ENCODE measurements at places on chromosomes 12 and 14.

GRCh38 chr14:100142073-100143040 lies 17.1 kb downstream of the DEGS2 start:
- DNase-seq = no peak

GRCh38 chr12:57765003-57765697 lies 1.7 kb downstream of the CYP27B1 start:
- DNase-seq = no peak

DNA sequence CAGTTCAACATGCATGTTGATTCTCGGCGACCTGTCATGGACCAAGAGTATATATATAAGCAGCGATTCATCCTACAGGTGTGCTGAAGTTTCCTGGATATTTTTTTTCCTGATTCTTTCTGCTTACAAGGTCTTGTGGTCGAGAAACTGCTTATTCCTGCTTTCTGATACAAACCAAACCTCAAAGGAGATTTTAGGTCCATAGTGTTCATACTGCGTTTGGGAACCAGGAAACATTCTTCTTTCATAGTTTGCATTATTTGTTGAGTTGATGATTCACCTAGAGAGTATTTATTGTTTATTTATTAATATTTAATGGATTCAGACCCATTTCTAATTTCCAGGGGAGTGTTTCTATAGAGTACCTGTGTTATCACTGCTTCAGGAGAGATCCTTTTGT lies 70.7 kb upstream of the ASPG start:
- no peak for DNase-seq

DNA sequence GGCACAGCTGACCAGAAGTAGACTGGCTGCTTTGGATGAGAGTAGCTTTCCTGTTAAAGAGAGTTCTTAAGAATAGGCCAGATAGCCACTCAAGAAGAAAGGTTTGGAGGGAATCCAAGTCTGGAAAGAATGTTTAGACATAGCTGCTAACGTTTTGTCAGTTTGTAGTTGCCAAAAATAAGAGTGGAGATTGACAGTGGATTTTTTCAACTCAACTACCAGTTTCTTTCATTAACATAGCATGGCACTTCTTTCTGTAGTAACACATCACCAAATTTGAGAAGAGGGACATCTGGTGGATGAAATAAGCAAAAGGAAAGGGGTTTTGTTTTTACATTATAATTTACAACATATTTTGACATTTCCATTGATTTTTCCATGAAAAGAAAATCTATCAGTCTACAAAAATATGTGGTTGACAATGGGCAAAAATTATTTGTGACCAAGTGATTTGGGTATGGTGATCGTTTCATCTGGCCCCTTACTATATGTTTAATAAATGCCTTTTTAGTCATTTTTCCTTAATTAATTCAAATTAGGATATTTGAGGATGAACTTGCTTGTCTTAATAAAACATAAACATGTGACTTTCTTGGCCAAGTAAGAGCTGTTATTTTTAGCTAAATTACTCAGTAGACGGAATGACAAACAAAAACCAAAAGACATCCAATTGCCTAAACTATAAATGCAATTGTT lies 71.1 kb downstream of the PTPRR start:
- DNase-seq = no peak

DNA sequence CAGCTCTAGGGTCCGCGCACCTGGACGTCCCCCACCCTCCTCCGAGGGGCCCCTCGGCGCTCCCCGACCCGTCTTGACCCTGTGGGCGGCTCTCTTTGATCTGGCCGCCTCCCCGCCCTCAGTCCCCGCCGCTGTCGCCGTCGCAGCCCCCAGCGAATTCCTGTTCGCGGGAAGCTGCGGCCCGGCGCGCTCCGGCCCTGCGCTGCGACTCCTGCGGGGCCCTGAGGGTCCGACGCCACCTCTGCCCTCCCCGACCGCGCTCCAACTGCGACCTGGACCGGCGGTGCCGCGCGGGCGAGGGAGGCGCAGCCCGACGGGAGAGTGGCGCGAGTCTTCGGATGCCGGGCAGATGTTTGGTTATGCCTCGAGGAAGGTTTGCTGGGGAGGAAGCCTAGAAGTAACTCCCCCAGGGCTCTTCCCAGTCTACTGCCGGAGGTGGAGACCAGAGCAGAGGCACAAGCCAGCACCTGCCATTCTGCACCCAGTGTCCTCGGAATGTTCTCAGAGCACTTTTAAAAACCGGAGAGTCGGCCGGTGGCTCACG lies 440 bp upstream of the ISM2 start:
- DNase-seq = no peak
